Activated CD4-positive, alpha-beta T cell treated with anti-CD3 and anti-CD28 coated beads, Interleukin-2, amount 50 U/mL, for 16 hours (primary cell): ENCODE measurements at places on chromosomes 2 and 18.

DNA sequence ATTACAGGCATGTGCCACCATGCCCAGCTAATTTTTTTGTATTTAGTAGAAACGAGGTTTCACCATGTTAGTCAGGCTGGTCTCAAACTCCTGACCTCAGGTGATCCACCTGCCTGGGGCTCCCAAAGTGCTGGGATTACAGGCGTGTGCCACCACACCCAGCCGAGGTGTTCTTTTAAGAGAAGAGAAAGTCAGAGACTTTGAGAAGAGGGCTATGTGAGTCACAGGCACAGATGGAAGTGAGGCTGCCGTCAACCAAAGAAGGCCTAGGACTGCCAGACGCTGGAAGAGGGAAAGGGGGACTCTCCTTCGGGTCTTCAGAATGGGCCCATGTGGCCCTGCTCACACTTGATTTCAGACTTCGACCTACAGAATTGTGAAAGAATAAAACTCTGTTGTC, 67.2 kb upstream of the SH3BP4 start:
- no peak for DNase-seq

GRCh38 chr2:164456619-164457018, 164.7 kb downstream of the GRB14 start:
- DNase-seq = no peak

DNA sequence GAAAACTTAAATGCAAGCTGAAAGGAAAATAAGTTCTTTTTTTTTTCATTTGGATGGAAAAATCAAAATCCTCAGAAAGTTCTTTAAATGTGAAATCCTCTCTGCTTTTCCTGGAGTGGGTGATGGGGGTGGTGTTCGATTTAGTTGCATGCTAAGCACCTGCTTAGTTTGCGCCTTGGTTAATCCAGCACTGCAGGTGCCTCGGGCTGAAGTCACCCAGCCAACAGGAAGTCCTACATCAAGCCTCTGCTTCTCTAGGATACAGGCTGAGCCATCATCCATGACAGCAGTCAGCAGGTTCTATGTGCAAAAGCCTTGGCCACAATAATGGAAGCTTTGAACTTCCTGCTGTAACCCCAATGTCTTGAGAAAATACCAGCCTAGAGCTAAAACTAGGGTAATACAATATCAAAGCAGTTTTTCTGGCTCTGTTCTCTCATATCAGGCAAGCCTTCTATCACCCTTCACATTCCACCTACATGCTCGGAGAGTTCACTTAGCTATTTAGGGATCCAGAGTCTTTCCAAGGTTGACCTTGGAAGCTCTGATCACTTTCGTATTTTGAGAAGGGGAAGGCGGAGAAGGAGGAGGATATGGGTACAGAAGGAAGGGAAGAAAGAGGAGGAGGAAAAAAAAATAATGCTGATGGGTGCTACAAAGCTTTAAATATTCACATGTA, 116.1 kb upstream of the LRRTM1 start:
- no peak for DNase-seq

DNA sequence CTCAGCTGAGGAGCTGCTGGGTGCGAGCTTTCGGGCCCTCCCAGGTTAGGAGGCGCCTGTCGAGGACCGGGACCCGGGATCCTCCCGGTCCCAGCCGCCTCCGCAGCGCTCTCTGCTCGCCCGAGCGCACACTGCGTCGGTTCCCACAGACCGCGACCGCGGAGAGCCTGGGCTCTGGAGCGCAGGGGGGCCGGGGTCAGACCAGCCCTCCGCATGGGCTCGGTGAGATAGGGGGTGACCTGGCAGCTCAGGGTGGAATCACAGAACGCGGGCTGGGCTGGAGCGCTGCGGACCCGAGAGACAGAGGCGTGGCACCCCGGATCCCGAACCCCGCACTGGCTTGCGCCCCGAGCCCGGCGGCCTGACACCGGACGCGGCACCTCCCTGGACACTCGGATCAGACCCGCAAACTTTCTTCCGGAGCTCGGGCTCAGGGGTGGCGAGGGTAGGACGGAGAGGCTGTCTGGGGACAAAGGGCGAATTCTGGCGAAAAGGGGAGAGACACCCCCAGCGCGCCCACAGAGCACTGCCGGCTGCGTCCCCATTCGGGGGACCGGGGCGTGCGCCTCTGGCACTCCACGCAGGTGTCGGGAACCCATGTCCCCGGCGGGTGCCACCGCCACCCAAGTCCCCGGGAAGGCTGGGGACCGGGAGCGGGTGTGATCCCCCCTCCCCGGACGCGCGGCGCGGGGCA, 612 bp downstream of the DIPK1C start:
- no peak for DNase-seq

DNA sequence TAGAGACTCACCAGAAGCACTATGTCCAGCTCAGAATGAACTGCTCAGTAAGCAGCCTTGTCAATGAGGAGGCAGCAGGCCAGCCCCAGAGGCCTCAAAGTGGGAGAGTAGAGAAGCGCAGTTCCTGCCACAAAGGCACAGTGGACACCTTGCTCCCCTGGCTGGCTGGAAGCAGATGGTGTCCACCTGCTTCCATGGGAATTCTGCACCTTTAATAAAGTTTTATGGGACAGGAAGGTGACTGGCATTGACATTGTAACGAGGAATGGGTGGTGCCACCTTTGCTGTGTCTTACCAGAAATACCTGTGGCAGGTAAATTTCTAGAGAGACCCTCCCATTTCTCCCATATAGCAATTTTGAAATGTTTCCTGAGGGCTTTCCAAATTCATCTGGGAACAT, 6.7 kb upstream of the IL1B start:
- DNase-seq = no peak

DNA sequence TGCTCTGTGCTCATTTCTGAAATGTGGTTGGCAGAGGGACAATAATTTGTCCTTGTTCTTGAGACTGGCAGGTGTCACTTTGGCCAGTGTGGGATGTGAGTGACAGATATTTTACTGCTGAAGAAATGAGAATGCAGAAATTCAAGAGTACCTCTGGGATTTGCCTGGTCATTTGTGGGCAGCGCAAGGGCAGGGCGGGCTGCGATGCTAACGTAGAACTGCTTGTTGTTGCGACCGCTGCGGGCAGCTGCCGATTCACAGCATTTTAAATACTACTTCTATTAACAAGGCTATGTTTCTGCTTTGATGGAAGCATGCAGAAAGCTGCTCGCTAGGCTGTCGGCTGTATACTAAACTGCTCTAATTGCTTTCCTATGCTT, 268.6 kb downstream of the FIGN start:
- no peak for DNase-seq

- DNase-seq = no peak
These were observed 55.5 kb upstream of the BIN1 start for GRCh38 chr2:127162261-127163089.

GRCh38 chr18:25704494-25704893, 352.5 kb upstream of the ZNF521 start:
- DNase-seq = no peak

DNA sequence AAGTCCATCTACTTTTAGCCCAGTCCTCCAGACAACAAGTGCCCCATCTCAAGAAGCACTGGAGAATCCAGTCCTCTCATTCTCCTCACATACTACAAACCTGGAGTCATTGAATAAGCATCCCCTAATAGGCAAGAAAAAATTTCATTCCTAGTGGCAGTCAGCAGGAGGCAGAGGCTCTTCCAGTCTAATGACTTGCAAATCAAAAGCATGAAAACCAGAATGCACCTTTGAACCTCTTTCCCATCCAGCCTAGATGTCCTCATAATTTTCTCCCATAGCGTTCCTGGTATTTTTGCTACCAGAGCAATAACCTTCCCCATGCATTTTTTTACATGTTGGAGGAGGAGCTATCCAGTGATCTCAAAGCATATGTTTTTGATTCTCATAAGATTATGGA, 252.6 kb downstream of the TTC32 start:
- no peak for DNase-seq

DNA sequence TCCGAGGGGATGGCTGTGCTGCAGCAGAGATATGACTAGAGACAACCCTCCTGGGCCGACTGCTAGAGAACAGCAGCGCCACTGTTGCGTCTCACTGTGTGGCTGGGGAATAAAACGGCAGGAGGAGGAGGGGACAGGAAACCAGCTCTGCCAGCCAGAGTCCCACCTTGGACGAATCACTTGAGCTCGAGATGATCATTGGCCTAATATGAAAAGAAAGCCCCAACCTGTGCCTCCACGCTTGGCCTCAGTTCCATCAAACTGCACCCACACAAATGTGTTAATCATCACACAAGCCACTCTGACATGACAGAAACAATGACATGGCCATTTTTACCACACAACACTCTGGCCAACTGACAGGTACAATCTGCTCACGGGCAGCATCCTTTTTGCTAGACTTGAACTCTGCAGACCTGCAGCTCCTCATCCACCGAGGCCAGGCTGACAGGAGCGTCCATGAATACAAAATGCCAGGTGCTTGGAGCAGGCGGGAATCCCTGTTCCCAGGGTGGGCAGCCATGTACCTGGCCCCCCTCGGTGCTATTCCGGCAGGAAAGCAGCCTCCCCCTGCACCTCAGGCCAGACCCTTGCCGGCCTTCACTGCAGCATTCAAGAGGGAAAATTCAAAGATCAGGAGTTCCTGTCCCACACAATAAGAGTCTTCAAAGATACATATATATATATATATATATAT, 52.3 kb downstream of the PARD6G start:
- DNase-seq = no peak

DNA sequence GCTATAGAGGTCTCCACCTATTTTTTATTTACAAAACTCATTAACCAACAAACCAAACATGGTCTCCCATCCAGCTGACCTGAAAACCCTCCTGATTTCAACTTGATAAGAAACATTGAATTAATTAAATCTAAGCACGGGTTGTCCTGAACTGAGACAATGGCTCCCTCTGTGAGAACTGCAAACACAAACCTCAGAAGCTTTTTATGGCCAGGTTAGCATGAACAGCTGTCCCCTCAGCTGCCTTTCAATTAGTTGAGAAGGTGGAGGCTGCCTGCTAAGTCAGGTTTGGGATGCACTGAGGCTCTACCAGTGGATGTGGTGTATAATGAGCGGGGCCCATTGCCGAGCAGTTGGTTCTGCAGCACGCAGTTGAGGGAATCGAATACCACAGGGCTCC, 258.5 kb upstream of the DDX18 start:
- no peak for DNase-seq

DNA sequence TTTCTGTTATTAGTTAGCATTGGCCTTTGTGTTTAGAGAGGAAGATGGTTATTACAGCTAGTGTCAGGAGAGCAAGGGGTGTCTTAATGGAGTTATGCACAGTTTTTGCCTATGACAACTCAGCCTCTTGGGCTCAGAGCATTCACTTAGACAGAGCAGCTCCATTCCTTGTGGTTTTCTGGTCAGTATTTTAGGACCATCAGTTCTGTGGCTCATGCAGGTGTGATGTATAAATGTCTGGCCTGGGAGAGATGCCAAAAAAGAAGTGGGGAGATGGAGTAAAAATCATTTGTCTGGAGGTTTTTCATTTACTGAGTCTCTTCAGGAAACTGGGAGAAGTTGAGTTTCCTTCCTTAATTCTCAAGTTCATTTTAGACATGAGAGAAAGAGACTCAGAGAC, 79.7 kb downstream of the PRKCE start:
- DNase-seq = no peak

- DNase-seq = no peak
These were observed 197.5 kb downstream of the IRS1 start for GRCh38 chr2:226601881-226602662.

DNA sequence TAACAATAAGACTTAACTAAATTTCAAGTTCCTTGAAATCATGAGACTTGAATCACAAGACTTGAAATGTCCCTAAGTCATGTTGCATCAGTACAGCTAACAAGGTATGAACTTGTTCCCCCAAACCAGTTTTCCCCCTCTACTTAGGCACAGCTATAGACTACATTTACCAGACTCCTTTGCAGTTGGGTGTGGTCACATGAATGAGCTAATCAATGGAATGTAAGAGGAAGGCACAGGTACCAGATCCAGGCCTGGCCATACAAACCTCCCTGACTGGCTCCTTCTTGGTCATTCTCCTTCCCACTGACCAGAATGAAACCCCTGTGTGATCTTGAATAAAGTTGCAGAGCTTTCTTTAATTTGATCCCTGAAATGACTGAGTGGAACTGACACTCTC, 77.8 kb downstream of the DNER start:
- DNase-seq = no peak

DNA sequence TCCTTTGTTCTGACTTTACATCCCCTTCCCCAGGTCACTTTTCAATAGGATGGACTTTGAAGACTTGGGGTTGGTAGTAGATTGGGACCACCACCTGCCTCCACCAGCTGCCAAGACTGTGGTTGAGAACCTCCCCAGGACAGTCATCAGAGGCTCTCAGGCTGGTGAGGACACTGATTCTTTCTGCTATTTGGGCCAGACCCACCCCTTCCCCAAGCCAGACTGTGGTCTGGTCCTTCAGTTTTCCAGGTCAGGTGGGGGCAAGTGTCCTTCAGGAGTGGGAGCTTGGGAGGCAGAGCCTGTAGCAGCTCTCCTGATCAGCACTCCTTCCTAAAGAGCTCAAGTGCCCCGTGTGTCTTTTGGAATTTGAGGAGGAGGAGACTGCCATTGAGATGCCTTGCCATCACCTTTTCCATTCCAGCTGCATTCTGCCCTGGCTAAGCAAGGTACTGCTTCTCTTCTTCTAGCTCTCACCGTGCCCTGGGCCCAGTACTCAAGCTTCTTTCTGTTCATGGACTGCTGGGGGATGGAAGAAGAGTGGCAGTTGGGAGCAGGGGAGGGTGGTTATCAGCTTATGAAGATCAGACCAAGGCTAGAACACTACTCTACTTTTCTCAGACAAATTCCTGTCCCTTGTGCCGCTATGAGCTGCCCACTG, 1.1 kb downstream of the RNF181 start:
- DNase-seq = no peak

DNA sequence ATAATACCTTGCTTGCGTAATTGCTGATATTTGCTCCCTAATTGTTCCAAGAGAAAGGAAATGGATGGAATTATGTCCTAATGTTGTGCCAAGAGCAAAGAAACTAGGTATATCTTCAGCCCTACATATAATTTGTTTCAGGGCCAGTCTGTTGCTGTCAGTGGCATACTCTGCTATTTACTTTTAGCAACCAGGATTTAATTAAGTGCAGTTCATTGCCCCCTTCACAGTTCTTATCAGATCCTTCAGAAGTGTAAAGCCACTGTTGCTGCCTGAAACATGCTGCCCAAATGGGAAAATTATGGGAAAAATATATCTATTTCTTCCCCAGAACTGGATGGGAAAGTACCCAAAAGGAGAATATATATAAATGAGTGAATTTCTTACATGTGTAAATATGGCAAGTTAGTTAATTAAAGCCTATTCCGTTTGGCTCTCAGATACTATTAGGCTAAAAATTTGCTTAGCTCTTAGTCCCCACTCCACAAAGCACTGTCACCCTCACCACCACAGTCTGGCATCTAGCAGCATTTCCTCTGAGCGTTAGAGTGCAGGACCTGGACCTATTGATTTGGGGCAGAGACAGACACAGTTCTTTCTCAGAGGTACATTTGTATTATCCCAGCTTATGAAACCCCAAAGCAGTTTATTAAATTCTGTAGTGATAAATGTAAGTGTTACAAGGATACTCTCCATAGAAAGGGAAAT, 72.8 kb upstream of the DTNA start:
- no peak for DNase-seq
